ENCODE measurements at places on chromosomes 1 and 21.

GRCh38 chr1:229645324-229645993 is 19.4 kb downstream of the URB2 start:
- DNase-seq = no peak

DNA sequence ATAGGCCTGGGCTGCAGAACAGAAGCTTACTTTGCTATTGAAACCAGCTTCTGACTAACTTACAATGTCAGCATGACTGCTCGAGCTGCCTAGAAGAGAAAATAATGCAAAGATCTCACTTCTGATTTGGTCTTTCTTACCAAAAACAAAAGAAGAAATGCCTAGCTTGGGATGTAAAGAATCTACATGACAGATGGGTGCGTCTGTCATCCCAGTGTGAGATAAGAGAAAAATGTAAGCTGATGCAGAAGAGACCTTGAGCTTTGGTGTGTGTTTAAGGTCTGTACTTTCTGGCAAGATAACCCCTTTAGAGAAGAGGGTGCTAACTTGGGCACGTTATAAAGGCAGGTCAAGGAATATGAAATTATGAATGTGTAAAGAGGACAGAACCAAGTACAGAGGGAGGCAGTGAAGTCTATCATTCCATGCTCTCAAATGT is 3.6 kb downstream of the FAM20B start:
- no peak for DNase-seq

- DNase-seq = no peak
These were observed 120.1 kb downstream of the SYT2 start for GRCh38 chr1:202590126-202590525.

- no peak for DNase-seq
These were observed 22.2 kb upstream of the PARP1 start for GRCh38 chr1:226429858-226430715.

DNA sequence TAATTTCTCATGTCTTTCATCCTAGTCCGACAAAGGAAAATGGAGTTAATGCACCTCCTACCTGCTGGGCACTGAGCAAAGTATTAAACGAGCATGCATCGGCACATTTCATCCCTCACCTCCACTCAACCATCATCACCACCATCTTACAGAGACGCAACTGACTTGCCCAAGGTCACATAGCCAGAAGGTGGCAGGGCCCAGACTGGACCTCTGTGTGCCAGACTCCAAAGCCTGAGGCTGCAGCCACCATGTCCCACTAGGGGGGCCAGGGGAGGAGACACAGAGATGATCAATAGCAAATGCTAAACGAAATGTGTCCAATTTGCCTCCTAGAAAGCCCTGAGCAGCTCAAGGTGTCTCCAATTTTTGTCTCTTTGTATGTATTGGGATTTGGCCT is 163.7 kb upstream of the EDN2 start:
- no peak for DNase-seq

DNA sequence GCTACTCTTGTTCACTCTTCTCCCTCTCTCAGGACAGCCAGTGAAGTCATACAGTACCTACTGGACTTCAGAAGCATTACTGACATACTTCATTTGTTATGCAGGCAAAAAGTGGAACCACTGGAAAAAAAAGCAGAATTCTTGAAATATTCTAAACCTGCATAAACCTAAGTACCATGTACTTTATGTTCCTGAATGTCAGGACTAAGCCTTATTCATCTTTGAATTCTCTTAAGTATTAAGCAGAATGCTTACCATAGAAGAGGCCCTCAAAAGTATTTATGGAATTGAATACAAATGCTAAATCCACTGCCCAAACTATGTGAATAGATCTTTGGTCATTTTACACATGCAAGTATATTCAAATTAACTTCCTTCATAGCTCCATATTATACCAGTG is 7.8 kb downstream of the PSMB2 start:
- no peak for DNase-seq

DNA sequence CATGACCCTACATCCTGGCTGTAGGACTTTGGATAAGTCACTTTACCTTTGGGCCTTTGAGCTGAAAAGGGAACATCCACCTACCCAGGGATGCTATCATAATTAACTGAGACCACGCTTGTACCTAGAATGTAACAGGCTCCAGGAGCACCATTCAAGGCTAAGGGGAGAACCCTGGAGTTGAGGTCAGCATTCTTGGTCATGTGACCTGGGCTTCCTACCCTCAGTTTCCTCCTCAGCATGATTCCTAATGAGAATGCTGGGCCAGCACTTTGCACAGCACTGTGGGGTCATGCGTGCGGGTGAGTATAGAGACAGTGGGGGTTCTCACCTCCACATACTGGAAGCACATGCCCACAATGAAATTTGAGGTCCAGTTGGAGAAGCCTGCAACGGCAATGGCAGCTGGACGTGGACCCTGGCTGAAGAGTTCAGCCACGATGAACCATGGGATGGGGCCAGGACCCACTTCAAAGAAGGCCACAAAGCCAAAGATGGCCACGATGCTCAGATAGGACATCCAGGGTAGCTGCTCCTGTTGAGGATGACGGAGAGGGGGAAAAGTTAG is 31.3 kb downstream of the SLC2A1 start:
- DNase-seq = no peak

DNA sequence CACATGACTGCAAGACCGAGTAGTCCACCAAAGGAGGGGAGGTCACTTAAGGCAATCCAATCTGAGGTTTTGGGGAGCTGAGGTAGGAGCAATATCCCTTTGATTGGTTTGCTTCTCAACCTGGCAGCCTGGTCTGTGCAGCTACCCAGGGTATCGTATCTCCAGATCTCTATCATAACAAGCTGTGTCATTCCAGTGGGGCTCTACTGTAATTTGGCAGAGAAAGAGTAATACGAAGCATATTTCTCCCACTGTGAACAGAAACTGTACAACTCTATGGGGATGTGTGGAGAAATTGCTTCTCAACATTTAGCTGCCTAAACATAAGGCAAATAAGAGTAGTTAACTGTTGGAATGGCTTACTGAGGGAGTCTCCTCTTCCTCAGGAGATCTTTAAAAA is 20.6 kb downstream of the CD101 start:
- no peak for DNase-seq

DNA sequence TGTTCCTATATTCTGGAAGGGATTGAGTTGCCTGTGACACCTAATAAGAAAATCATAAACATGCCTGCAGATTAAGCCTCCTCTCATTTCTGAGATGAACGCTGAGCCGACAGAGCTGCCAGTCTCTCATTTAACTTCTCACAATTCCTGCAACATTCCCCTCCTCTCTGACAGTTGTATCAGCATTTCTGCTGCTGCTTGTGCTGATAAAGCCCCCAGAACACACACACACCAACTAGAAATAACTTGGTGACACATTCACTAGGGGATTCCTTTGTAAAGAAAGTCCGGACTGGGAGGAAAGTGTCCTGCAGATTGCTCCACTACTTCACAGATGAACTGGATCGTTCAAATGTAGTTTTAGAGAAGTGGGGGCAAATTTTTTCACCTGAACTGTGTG is 437.3 kb downstream of the PLA2G4A start:
- DNase-seq = no peak

GRCh38 chr21:35011681-35012080 is 37.4 kb downstream of the RUNX1 start:
- DNase-seq = no peak

GRCh38 chr1:86542631-86543030 is 4.2 kb upstream of the CLCA4 start:
- no peak for DNase-seq

DNA sequence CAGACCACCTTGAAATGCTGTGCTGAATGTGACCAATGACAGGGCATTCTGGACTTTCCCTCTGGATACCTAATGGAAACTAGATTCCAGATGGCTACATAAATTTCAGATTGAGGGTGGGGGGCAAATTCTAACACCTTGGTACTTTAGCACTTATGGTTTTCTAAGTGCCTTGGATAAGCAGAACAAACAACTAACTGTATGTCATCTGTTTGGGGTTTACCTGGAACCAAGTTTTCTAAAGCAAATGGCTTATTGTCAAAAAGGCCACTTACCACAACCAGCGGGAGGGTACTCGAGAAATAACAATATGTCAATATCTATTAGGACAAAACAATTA is 39.1 kb downstream of the GPR3 start:
- DNase-seq = no peak

GRCh38 chr1:197590687-197591086 is 184.6 kb downstream of the DENND1B start:
- no peak for DNase-seq

GRCh38 chr1:221139991-221140390 is 260.7 kb downstream of the HLX start:
- DNase-seq = no peak

DNA sequence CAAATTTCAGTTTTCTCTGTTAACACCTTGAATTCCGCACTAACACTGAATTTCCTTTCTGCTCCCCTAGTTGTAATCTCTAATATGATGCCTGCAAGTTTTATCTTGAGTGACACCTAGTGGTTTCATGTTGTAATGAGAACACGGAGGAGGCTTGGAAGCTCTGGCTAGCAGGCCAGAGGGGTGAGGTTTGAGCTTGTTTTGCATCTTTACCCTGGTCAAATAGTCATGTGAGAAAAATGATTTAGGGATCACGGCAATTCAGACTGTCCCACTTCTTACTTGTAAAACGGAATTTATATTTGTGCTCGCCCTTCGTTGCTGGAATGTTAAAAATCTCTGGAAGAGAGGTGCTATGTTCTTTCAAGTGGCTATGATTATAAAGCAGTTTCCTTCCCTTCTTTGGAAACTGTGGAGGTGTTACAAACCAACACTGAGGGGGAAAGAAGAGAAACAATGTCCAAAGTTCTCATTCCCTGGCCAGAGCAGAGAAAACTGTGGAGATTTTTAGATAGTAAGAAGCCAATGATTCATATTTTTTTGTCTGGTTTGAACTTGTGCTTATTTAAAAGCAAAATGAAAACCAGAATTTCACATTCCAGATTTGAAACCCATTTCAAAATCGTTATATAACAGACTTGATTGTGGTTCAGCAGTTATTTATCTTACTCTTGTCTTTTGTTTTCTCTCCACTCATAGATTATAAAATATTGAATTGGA is 5.3 kb upstream of the MROH9 start:
- DNase-seq = no peak

DNA sequence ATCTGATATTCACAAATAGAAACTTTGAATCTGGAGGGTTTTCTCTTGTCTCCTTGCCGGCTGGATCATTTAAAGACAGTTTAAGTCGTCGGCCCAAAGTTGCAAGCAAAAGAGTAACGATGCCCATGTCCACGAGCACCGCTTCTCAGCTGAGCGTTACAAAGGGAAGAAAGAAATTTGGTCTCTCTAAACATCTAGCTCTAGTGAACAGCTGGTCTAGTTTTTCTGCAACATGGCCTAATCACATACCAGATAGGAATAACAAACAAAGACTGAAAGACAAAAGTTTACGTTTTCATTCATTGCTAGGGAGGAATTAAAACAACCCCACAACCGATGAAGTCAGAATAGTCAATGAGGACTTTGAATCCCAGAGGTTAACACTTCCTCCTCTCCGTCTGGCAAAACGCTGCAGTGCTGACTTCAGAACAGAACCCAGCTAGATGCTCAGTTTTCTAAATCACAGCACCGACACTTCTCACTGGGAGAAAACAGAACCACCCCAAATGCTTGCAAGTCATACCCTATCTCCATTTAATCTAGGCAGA is 69.4 kb downstream of the NTPCR start:
- DNase-seq = no peak

Data from CD4-positive, alpha-beta T cell treated with Interferon gamma for 1 hour (primary cell).